ENCODE measurements at places on chromosomes 16 and 17.

GRCh38 chr17:207775-208174, 26.3 kb upstream of the DOC2B start:
- no peaks in the 10 kb centered on the region for H3K4me1 ChIP-seq
- DNase-seq = no peak
- no peak overlapping the region for H3K4me3 ChIP-seq
- H3K27ac ChIP-seq = no peak overlapping the region
- no peaks in the 10 kb centered on the region for H3K27me3 ChIP-seq
- no peaks in the 10 kb centered on the region for H3K36me3 ChIP-seq

GRCh38 chr17:50926523-50926922, 60.4 kb upstream of the TOB1 start:
- H3K27me3 ChIP-seq = no peaks in the 10 kb centered on the region
- no peak overlapping the region for H3K27ac ChIP-seq
- no peak for DNase-seq
- no peak overlapping the region for H3K4me3 ChIP-seq

- H3K36me3 ChIP-seq = no peaks in the 10 kb centered on the region
- no peaks in the 10 kb centered on the region for H3K4me1 ChIP-seq
- no peak for DNase-seq
Observed at GRCh38 chr16:30031477-30031918, 427 bp upstream of the TLCD3B start.

GRCh38 chr17:4751932-4752331, 12.2 kb upstream of the CXCL16 start:
- H3K27me3 ChIP-seq = peaks cover 37% of the 10 kb centered on the region
- DNase-seq = no peak
- no peaks in the 10 kb centered on the region for H3K4me1 ChIP-seq
- no peak overlapping the region for H3K4me3 ChIP-seq
- no peak overlapping the region for H3K27ac ChIP-seq

GRCh38 chr17:16493531-16494046, 1.6 kb upstream of the LRRC75A start:
- H3K4me1 ChIP-seq = peaks cover 8% of the 10 kb centered on the region
- no peak overlapping the region for H3K4me3 ChIP-seq
- no peak for DNase-seq
- no peaks in the 10 kb centered on the region for H3K36me3 ChIP-seq
